ENCODE measurements at places on chromosomes 16 and 17.
A peak's percentile ranks its signal among the peaks of the same experiment; 100 is the strongest.

GRCh38 chr16:69193855-69194254, 6.9 kb downstream of the SNTB2 start:
- no peak for DNase-seq

DNA sequence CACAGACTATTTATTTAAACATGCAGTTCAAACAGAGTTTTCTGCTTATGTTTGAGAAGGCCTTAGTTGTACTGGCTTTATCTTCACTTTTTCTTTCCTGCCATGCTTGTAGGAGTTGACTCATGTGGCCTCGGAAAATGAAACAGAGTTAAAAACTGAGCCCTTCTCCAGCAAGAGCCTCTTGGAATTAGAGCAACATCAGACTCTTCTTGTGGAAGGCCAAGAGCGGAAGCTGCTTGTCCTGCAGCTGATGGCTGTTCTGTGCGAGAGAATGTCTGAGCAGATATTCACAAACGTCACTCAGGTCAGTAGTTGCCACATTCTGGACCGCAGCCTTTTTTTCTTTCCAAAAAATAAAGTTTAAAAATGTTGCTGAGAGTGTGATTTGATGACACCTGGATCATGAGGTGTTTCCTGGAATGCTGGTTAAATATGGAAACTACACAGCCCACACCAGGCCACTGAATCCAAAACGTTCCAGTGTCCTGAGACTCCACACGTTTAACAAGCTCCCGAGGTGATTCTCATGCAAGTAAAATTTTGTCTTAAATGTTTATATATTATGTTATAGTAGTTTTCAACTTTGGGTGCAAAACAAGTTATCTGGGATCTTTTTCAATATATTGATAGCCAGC, 65.9 kb downstream of the TANGO6 start:
- peak; percentile 24 for DNase-seq

- DNase-seq = no peak
Observed at GRCh38 chr16:70302745-70303144, 3.8 kb downstream of the DDX19B start.

DNA sequence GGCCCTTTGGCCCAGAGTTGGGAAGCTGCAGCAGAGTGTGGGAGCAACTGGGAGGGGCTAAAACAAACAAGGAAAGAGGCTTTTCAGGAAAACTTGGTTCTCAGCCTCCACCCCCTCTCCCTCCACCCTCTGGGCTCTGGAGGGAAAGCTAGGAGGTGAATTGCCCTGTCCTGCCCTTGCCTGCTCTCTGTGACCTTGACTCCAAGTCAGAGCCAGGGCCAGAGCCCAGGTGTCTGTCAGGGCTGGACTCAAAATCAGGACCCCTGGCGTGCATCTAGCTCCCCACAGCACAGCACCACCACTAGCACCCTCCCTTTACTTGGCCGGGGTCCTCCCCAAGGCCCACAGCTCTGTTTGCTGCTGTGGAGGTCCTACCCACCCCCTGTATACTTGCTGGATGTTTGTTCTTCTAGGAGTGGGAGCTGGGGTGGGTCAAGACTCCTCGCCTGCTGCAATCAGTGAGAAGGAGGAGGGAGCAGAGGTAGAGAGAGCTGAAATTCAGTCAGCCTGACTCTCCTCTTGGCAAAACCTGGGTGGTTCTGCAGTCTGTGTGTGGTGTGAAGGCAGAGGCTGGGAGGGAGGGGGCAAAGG, 2.8 kb upstream of the NR1D1 start:
- DNase-seq = no peak

DNA sequence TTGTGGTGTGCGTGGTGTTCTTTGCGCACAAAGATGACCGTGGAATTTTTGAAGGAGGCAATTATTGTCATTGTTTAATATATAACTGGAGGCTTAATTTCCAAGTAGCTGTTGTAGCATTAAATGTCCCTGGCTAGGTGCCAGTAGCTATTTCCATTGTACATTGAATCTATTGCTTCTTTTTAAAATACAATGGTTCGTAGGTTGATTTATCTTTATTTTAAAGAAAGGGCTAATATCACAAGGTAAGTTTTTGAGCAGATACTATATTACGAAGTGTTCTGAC, 127.1 kb downstream of the RPTOR start:
- DNase-seq = no peak

- peak; percentile 83 for DNase-seq
Observed at GRCh38 chr17:1617620-1618174, 10.9 kb downstream of the SLC43A2 start.

All from hepatocyte (in vitro differentiated cells).